ENCODE measurements at places on chromosomes 2 and 18.

DNA sequence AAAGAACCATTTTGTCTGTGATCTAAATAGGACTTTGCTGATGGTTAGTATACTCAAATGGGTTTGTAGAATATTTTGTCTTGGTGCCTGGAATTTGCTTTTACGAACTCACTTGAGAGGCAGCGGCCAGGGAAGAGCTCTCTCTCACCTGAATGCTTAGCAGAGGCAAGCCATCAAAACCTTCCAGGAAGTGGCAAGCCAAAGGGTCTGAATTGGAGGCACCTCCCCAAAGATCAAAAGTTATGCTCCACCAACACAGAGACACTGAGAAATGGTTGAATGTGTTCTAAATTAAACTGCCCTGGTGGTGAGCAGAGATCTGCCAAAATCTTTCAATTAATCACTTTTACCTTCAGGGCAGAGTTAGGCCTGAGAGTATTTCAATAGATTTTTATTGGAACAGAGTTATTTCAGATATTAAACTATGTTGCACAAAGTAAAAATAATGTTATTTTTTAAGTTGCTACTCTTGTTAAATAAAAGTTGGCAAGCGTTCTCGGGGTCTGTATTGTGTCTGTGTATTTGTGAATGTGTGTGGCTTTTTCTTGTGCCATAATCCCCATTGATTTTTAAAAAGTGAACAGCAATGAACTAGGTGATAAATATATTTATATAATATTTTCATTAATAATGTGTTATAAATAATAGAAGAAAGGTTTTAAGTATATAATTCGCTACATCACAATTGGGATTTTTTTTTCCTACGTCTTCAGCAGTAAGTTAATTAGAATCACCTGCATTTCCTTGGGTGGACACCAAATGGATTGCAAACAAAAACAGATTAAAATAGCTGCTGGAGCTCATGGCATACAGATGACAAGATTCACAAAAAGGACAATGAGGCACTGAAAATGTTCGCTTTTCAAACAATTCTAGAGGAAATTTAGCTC lies 416.1 kb downstream of the ARHGAP15 start:
- DNase-seq = no peak

DNA sequence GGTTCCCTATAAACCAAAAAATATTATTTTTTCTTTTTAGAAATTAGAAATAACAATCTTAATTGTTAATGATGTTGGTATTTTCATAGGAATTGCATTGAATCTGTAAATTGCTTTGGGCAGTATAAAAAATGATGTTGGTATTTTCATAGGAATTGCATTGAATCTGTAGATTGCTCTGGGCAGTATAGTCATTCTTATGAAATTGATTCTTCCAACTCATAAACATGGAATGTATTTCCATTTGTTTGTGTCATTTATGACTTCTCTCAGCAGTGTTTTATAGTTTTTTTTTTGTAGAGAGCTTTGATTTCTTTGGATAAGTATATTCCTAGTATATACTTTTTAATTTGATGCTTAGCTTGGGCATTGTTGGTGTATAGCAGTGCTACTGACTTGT lies 82.0 kb upstream of the NT5C1B start:
- DNase-seq = no peak

DNA sequence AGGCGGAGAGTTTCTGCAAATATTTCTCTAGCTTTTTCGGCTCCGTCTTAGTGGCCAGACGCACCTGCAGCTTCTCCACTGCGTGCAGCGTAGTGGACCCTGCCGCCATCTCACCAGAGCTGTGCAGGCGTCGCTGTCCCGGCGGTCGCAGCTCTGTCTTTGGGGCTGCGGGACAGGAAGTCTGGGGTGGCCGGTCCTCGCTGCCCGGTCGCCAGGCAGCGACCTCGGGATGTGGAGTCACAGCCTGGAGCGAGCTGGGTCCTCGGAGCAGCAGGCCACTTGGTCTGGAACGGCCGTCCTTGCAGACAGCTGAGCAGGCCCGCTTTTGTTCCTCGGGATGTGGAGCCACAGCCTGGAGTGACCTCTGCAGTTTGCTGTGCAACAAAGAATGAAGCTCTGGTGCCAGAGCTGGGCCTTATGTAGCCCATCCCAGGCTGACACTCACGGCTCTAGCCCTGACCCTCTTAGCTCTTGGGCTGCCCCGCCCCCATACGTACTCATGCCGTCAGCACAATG lies at the start of gene ELOA2:
Gene ELOA2, minus strand, starts transcription at position 466 of the 516 bp plus-strand sequence. Its CDS starts 357 bp downstream, at position 109.
- DNase-seq = no peak

DNA sequence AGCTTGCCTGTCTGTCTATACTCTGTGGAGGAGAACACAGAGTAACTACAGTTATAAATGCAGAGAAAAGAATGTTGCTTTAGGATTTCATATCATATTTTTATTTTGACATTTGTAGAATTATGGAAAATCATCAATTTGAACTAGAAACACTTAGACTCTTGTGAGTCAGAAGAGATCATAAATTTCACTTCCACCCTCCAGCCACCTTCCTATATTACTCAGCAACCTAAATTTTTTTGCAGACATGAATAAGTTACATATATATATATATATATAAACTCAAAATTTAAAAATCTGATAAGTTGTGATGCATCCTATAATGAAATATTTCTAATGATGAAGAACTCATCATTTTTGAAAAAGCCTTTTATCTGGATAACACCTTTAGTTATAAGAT lies 172.3 kb downstream of the PIEZO2 start:
- DNase-seq = no peak

DNA sequence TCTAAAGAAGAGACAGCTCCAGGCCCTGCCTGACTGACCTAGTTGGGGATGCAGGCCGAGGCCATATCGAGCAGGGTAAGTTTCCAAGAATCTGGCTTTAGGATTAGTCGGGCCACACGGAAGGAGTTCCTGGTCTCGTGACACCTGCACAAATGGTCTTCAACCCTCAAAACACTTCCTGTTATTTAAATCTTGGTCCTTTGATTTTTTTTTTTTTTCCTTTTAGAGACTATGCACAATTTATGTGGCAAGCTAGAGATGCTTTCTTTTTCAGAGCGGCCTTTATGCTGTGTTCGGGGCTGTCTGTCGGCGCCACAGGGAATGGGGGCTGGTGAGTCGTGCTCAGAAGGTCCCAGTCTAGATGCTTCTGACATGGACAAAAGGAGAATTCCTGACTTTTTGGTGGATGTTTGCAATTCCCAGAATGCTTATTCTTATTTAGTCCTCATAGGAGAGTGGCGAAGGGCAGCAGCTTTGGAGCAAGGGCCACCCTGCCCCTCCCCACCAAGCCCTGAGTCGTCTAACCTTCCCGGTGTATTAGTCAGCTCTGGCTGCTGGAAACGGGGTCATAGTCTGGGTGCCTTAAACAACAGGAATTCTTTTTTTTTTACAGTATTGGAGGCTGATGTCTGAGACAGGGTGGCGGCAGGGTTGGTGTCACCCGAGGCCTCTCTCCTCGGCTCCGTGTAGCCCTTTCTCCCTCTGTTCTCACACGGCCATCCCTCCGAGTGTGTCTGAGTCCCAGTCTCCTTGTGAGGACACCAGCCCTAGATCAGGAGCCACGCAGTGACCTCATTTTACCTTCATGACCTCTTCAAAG lies 27.4 kb downstream of the HPCAL1 start:
- DNase-seq = no peak

GRCh38 chr18:42564761-42565160 lies 550.7 kb downstream of the RIT2 start:
- no peak for DNase-seq
